Stromal cell of bone marrow (primary cell): ENCODE measurements at places on chromosomes 2 and 18.

GRCh38 chr18:56747032-56747658, 96.0 kb downstream of the WDR7 start:
- no peak for DNase-seq

GRCh38 chr2:5940596-5941535, 248.7 kb downstream of the SOX11 start:
- no peak for DNase-seq

GRCh38 chr2:83196225-83196624, 1262.9 kb downstream of the SUCLG1 start:
- peak; percentile 18 for DNase-seq

- no peak for DNase-seq
These were observed 192.6 kb upstream of the TWIST2 start for GRCh38 chr2:238655198-238655860.

DNA sequence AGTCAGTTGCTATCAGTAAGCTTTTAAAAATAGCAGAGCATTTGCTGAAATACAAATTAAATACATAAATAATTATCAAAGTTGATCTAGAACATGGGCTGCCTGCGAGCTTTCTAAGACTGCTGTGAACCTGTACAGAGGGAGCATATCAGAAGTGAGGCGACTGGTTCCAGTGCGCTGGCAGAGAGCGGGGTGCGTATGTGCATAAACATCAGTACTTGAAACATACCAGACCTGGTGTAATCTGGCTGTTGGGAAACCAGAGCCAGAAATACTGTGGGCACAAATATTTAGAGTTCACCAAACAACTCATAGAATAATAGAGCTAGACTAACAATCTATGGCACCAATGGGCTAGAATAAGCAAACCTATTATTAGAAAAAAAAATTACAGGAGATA, 27.3 kb downstream of the PDIA6 start:
- no peak for DNase-seq

- DNase-seq = peak; percentile 13
These were observed 88.6 kb upstream of the BCL11A start for GRCh38 chr2:60641811-60642788.

DNA sequence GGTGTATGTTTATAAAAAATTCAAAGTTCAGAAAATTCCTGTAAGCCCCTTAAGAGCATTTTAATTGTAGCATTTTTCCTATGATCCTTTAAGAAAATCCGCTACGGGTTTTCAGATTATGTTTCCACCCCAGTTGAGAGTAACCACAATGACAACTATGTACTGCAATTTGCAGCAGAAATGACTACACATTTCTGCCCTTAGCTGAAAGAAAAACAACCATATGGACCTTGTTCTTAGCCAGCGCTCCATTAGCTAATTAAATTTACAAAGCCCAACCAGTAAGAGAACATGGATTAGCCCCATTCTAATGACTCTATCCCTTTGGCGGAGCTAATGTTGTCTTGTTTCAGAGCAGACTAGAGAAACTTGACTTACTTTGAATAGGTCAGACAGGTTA, 247.6 kb downstream of the SLC8A1 start:
- DNase-seq = peak; percentile 45

GRCh38 chr18:78558948-78559347, 420.7 kb upstream of the SALL3 start:
- no peak for DNase-seq

DNA sequence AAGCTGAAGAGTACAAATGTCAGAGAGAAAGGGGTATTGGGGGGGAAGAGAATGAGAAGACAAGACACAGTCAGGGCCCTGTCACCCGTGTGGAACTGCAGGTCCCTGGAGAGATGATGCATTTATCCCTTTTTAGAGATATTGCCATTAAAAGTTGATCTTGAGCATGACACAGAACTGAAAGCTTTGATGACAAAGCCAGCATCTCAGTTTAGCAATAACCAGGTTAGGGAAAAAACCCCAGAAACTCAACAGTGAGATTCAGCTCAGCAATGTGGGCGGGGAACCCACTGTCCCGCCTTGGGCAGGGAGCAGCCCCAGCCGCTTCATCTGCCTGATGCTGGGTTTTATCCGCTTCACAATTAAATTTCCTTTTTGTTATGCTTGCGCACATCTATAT, 181.1 kb downstream of the NEDD4L start:
- no peak for DNase-seq

DNA sequence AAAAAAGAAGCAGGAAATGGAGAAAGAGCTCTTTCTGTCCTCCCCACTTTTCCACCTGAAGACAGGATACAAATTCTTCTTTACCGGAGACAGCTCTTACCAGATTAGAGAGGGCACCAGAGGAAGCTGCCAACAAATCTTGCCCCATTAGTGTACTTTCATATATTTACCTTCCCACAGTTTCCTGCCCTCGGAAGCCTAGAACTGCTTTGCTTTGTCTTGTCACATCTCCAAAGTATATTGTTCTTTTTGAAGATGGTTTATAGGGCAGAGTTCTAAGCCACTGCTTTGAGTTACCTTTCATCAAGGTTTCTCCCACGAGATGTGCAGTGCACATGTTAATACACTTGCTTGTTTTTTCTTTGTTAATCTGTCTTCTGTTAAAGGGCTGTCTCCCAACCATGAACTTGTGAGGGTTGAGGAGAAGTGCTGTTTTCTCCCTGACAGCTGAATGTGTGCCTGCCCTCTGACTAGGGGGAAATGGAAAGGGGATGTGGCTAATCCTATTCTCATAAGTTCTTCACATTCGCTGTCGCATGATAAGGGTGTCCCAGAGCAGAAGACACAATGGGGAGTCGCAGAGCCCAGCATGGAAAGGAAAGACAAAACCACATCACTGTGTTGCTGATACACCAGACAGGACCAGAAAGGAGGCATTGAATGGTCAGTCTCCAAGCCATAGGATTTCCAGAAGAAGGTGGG, 24.2 kb downstream of the CENPA start:
- DNase-seq = no peak

GRCh38 chr2:10935953-10936942, 24.5 kb downstream of the KCNF1 start:
- peak; percentile 98 for DNase-seq

DNA sequence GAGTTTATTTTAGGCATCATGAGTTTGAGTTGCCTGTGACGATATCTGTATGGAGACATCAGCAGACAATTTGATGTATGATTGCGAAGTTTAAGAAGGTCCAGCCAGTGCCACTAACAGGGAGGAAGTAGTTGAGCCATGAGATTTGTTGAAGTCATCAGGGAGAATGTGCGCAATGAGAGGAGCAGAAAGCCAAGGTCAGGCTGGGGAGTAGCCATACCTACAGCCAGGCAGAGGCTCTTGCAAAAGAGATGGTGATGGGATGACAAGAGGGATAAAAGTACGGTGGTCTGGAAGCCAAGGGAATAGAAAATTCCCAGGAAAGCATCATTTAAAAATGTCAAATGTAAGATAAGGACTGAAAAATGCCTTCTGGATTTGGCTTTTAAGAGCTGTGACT, 51.2 kb downstream of the LIMS1 start:
- no peak for DNase-seq

GRCh38 chr2:74461187-74462053, 3.2 kb downstream of the WBP1 start:
- DNase-seq = no peak

DNA sequence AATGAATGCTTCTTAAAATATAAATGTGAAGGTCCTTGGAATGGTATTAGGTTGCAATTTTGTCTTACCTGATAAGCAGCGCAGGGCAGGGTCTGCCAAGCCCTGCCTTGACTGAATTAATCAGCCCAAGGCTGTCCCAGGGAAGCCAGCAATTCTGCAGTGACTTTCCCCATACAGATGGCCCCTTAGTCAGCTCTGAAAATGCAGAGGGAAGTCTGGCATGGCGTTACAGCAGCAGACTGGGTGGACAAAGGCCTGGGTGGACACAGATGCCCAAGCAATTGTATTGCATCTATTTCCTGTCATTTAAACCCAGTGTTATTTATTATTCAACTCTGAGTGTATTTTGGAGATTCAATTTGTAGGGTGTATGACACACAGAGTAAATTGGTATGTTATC, 56.6 kb upstream of the NOL4 start:
- DNase-seq = no peak

DNA sequence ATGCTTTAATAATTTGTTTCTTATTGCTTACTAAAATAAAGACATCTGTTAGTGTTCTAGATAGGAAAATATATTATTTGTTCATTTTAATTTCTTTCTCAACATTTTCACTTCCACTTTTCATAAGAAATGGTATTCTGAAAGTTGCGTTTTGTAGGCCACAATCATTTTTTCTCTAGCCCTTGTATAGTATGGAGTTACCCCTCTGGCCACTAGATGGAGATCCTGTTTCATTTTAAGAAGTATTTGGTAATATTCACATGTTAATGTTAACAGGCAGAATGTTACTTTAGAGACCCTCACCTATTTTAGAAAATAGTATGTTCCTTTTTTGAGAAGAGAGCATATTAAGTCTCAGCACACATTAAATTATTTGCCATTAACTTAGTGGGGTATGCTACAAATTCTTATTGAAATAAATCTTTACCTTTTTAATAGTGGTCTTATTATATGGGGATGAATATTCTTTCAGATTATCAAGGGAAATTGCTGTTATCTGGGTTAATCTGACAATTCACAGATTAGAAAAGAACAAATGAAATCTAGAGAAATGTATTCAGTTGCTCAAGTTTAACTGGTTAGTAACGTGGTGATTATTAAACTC, 73.9 kb upstream of the TTC27 start:
- peak; percentile 28 for DNase-seq

DNA sequence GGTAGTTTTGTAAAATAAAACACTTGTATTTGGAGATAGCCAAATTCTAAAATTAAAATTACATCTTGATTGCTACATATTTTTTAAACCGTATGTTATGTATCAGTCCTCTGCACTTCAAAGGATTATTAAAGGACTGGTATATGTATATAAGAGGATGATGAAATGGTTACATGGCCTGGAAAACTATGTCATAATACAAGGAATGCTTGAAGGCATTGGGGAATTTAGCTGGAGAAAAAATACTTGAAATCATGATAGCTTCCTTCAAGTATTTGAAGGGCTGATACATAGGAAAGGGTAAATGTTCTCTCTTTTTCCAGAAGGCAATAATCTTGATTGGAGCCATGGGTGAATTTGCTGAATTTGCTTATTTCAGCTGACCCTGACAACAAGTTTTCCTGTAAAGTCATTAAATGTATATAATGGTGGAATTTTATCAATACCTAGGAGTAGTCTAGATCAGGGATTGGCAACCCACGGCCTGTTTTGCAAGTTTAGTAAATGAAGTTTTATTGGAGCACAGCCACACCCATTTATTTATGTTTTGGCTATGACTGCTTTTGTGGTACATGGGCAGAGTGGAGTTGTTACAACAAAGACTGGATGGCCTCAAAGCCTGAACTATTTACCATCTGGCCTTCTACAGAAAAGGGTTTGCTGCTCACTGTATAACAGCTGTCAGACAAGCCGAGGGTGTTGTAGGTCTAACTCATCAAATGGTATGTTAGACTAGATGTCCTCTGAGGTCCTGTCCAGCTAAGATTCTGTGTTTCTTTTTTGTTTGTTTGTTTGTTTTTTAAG, 34.4 kb downstream of the ACYP2 start:
- peak; percentile 17 for DNase-seq

- DNase-seq = peak; percentile 27
These were observed 396 bp downstream of the CNOT9 start for GRCh38 chr2:218569038-218569431.

DNA sequence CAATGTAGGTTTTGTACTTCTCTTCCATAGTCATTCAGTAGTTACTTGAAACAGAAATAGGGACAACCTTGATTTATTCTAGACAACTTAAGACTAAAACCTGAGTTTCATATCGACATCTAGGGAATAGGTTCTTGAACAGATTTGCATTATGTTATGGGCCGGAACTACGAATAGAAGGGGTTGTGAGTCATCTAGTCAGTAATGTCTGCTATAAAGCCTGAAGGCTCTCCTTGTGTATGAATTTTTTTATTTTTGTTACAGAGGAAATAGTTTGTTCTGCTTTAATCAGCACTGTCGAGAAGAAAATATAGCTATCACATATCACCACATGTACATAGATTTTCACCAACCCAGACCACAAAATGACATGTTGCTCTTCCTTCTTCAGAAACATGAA, 17.3 kb upstream of the TRIM43 start:
- DNase-seq = no peak

GRCh38 chr2:182649316-182649715, 66.7 kb upstream of the DNAJC10 start:
- peak; percentile 13 for DNase-seq

- DNase-seq = no peak
These were observed 450.0 kb upstream of the SLC14A2 start for GRCh38 chr18:45165176-45165713.

- DNase-seq = no peak
These were observed 453.0 kb upstream of the TRIB2 start for GRCh38 chr2:12263730-12264129.

GRCh38 chr2:73253901-73254300, 19.8 kb downstream of the CCT7 start:
- no peak for DNase-seq

DNA sequence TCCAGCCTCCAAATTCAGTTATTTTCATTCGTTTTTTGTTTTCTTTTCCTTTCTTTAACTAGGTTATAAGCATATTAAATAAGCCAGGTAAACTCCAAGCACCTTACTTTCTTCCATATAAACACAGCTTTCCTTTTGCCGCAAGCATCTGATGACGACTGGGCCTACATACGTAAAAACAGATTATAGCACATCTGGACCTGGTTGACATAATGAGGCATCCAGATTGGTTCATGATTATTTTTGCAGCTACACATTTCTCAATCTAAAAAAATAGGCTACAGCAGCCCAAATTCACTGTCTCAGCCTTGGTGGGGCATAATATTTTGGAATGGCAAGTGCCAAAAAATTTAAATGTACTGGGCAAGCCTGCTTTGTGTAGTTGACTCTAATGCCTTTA, 7.7 kb downstream of the CYP1B1 start:
- DNase-seq = no peak

DNA sequence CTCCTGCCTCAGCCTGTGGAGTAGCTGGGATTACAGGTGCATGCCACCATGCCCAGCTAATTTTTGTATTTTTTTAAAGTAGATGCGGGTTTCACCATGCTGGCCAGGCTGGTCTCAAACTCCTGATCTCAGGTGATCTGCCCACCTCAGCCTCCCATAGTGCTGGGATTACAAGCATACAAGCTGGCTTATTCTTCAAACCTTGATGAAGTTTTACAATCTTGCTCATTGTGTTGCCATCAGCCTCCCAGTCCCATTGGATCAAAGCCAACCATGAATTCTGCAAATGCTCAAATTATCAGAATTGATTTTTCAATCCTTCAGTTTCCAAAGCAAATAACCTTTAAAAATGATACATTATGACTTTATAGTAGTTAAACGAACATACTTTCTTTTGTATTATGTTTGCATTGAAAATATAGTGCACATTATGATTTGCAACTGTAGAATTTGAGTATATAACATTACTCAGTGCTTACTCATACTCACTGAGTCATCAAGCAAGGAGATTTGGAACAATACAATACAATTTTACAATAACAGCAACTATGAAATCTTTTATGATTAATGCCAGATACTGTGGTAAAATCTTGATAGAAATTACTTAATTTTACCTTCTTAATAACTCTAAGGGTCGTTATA, 1491.9 kb upstream of the CELF4 start:
- peak; percentile 0 for DNase-seq

GRCh38 chr2:44233450-44234128, 41.7 kb upstream of the SLC3A1 start:
- DNase-seq = no peak
